NCI-H187 treated with DMSO at 0.1 percent for 48 hours (cell line): ENCODE measurements at places on chromosomes 3 and 15.

GRCh38 chr15:39925112-39925842, 5.2 kb upstream of the GPR176 start:
- no peak for DNase-seq

GRCh38 chr3:52557011-52557960, 20.9 kb downstream of the UQCC5 start:
- DNase-seq: no peak

DNA sequence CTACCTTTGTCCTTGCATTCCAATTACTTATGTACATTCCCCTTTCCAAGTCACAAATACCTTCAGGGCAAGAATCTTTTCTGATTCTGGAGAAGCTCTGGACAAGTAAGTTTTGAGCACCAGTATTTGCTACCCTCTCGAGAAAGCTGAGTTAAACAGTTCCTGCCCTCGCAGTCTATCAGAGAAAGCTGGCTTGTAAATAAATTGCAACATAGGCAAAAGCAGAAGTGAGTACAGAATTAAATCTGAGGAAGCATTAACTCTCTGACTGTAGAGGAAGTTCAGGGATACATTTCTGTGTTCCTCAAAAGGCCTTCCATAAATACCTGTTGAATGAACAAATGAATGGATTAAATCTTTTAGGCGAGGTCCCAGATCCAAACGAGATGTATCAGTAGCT, 1.2 kb downstream of the OSBPL11 start:
- no peak for DNase-seq

DNA sequence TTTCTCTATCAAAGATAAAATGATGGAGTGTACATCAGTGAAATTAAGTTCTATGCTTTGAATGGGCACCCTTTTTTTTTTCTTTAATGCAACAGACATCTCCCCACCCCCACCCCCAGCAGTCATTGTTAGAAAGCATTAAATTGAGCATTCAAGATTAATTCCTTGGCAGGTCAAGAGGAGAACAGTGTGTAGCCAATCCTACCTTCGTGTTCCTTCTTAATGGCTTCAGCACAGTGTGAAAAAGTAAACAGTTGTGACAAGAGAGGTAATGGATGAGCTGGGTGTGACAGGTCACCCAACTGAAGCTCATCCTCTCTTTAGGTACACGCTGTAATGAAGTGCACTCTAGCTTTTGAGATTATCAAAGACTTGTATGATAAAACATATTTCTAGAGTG, 198.5 kb upstream of the RARB start:
- peak; percentile 78 for DNase-seq

- DNase-seq: no peak
Measured at GRCh38 chr15:31455499-31455898, 128.9 kb downstream of the KLF13 start.

- DNase-seq: no peak
Measured at GRCh38 chr3:104696470-104696869, 670.2 kb upstream of the ALCAM start.

DNA sequence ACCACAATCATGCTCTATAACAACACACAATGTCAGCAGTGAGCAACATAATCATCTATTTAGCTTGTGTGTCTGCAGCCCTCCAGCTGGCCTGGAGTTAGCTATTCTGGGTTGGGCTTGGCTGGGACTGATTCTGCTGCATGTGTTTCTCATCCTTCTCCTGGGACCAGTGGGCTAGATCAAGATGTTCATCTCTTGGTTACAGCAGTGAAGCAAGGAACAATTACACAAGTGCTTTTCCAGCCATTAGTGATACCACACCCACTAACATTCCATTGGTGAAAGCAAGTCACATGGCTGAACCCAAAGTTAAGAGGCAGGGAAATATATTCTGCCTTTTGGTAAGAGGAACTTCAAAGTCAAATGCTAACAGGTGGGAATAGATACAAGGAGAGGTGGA, 14.6 kb downstream of the NUDT16 start:
- no peak for DNase-seq

DNA sequence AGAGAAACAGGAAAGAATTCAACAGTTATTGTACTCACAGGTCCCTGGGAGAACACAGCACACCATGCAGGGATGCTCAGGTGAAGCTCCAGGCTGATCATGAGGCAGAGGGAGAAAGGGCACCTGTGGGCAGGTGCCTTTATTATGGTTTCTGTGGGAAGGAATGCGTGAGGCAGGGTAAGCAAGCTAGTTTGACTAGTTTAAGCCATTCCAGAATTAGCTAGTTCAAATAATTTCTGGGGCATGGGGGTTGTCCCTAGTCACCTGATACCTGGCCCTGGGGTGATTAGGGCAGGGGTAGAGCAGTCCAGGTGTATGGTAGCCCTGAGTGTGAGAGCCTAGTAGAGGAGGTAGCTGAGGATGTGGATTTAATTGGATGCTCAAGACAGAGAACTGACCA, 47.9 kb upstream of the DCLK3 start:
- no peak for DNase-seq

DNA sequence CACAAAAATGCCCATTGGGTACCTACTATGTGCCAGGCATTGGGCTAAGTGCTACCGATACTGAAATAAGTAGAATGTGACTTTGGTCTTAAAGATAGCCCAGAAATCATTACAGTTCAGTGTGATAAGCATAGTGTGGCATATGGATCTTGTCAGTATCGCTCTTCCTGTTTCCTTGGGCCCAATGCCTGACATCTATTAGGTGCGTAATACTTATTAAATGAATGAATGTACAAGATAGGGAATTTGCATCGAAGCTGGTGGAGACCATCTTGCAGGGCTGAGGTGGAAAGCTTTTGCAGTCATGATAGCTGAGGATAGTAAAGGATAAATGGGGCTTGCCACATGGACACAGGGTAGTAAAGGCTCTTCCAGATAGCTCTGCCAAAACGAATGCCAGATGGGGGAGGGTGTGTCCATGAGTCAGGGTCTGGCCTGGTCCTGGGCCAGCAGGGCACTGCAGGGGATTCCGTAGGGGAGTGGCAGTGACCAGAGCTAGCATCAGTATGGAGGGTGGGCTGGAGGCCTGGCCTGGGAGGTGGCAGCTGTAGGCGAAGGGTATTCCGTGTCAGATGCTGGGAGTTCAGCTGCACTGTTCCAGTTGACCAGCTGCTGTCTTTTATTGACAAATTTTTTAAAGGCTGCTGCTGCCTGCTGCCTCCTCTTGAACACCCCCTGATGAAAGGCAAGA, 23.5 kb downstream of the TSEN2 start:
- DNase-seq: no peak

- DNase-seq: no peak
Measured at GRCh38 chr15:101394056-101394630, 95.4 kb downstream of the PCSK6 start.

DNA sequence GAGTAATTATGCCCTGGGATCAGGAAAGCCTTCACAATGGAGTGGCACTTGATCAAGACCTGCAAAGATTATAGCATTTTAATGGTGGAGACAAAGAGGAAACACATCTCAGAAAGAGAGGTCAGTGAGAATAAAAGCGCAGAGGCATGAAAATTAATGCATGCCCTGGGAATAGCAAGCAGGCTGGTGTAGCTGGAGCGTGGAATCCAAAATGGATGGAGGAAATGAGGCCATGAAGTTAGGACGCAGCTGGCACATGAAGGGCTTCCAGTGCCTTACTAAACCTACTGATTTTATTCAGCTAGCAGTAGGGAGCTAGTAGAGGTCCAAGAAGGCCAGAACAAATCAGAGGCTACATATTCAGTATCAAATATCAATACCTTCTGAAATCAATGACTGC, 38.1 kb downstream of the TMEM212 start:
- DNase-seq: peak; percentile 83

GRCh38 chr15:90024406-90024805, 23.3 kb downstream of the ZNF710 start:
- DNase-seq: no peak

- DNase-seq: no peak
Measured at GRCh38 chr15:85633859-85634258, 160.9 kb downstream of the KLHL25 start.

DNA sequence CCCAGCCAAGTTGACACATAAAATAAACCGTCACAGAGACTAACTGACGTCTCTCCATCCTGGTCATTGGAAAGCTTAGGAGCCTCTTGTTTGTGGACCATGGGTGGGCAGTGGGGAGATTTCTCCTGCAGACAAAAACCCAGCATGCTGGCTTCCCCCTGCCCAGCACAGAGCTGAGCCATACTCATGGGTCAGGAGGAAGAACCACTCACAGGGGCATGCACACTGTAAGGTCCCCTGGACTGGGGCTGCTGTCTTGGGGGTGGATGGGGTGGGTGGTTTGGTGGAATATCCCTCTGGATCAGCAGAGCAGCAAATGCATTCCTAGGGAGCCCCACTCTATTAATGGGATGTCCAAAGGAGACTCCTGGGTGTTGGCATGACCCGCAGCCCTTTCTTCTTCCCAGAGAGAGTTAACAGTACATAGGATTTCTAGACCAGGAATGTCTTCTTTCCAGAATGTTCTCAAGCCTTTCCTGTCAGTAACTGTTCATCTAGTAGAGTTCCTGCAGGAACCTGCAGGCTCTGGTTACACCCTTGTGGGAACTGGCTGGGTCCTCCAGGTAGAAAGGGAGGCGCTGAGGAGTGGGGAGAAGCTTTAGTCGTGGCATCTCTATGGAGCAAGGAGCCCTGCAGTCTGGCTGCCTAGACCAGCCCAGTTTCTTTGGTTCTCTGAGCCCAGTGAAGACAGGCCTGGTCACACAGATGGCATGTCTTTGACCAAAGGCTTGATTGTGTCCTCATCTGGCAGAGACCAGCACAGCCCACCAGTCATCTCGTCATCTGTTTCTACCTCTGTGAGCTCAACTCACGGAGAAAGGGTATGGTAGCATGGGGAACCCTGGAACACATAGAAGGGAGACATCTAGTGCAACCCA, 73.4 kb upstream of the PRR23C start:
- no peak for DNase-seq

GRCh38 chr3:177822681-177823096, 625.4 kb upstream of the TBL1XR1 start:
- no peak for DNase-seq

DNA sequence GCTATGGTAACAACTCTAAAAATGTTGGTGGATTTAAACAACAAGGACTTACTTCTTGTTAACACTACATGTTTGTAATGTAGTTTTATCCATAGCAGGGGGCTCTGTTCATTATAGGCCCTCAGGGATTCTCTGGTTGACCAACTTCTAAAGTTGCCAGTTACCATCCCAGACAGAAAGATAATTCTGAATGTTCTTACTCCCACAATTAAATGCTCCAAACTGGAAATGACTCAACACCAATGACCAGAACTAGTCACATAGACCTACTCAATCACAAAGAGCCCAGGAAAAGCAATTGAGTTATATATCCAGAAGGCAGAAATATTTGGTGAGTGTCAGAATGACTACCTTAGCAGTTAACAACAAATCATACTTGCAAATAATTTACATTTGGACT, 199.3 kb upstream of the UMPS start:
- DNase-seq: no peak

DNA sequence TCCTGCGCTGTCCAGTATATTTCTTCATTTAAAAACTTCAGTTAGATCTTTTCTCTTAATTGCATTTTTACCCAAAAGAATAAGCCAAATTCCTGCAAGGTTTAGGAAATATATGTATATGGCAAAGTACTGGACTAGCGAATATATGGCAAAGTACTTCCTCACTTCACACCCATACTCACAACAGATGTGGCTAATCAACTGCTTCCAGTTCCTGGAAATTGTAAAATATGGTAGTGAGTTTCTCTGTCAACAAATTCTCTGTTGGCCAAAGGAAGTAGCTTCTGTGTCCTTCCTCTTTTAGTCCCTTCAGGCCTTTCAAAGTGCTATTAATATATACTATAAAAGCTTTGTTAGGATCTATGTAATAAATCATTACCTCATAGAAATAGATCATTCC, 22.0 kb downstream of the GPR15 start:
- DNase-seq: no peak

GRCh38 chr15:47715402-47715801, 1.9 kb upstream of the SEMA6D start:
- DNase-seq: no peak

DNA sequence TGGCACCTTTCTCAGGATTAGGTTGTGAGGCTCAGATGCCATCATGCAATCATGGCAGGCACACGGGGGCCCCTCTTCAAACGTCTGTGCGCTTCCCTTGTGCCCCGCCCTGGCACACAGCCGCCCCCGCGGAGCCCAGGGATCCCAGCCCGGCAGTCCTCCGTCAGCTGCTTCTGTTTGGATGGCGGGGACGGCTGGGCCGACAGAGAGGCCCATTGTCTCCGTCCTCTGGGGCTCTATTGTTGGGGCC, 849 bp upstream of the HDAC11 start:
- no peak for DNase-seq

GRCh38 chr15:65329984-65330735, 25.7 kb downstream of the RNU5B-1 start:
- DNase-seq: no peak

- DNase-seq: no peak
Measured at GRCh38 chr3:102158080-102158740, 276.6 kb upstream of the ZPLD1 start.

DNA sequence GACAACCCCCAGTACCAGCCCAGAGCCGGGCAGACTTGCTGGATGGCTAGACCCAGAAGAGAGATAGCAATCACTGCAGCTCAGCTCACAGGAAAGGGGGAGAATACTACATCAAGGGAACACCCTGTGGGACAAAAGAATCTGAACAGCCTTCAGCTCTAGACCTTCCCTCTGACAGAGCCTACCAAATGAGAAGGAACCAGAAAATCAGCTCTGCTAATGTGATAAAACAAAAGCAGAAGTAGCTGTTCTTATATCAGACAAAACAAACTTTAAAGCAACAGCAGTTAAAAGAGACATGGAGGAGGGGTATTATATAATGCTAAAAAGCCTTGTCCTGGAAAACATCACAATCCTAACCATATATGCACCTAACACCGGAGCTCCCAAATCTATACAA, 283.3 kb downstream of the KLF13 start:
- DNase-seq: no peak

GRCh38 chr3:32045091-32045915, 61.1 kb upstream of the GPD1L start:
- DNase-seq: no peak

DNA sequence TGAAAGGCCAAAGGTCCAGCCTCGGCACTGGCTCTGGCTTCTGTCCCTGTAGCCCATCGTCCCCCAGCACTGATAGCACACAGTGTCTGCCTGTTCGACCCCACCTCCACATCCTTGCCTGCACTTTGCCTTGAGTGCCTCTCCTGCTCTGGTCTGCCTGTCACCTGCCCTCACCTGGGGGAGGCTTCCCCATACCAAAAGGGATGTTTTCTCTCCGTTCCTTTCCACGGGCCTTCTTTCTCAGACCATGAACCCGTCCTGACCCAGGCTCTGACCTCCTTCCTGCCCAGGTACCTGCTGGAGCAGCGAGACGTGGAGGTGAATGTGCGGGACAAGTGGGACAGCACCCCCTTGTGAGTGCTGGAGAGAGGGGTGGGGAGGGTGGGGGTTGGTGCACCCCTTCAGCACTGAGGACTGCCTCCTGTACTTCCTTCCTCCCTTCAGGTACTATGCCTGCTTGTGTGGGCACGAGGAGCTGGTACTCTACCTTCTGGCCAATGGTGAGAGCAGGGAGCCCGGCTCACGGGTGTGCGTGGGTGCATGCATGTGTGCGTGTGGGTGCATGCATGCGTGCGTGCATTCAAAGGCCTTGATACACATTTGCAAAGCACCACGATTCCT, 1.5 kb downstream of the ABTB1 start:
- no peak for DNase-seq

- DNase-seq: no peak
Measured at GRCh38 chr3:18417904-18418572, 7.1 kb downstream of the SATB1 start.

- no peak for DNase-seq
Measured at GRCh38 chr3:55802816-55803215, 315.7 kb upstream of the WNT5A start.
